ENCODE measurements at places on chromosomes 13 and 19.

- no peak for DNase-seq
Observed at GRCh38 chr13:45055902-45056648, 64.2 kb upstream of the GTF2F2 start.

- peak; percentile 87 for DNase-seq
Observed at GRCh38 chr19:58033741-58034476, at the start of gene ZSCAN1. TSS of gene ZSCAN1 (plus strand) at chr19:58034025. CDS start at chr19:58037837, 3,812 bp downstream.

DNA sequence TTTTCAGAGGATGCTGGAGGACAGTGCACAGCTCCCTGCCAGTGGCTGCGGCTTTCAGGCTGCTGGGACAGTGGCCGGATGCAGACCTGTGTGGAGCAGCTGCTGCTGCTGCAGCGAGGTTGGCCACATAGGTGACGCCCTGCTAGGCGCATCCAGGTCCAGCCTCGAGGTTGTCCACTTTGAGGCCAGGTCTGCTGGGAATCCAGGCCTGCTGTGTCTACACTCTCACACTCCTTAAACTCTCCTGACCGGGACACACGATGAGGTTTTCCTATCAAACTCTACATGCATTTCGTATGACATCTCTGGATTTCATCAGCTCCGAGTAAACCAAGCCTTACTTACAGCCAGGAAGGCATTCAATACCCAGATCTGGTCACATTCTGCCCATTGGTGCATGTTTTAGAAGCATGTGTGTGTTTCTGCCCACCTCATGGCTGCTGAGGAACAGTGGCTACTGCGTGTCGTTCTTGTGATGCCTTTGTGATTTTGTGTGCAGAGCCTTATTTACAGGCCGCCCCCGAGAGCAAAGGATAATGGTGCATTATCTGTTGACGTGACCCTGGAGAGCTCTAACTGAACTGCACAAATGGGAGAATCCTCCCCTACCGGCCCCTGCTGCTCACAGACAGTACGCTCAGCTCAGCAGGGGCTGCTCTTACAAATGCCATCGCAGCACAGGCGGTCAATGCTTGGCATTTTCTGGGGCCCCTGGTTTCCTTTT is 12.3 kb upstream of the MCF2L start:
- no peak for DNase-seq

- DNase-seq = peak; percentile 83
Observed at GRCh38 chr19:49987159-49987698, 26.3 kb upstream of the SIGLEC11 start.

DNA sequence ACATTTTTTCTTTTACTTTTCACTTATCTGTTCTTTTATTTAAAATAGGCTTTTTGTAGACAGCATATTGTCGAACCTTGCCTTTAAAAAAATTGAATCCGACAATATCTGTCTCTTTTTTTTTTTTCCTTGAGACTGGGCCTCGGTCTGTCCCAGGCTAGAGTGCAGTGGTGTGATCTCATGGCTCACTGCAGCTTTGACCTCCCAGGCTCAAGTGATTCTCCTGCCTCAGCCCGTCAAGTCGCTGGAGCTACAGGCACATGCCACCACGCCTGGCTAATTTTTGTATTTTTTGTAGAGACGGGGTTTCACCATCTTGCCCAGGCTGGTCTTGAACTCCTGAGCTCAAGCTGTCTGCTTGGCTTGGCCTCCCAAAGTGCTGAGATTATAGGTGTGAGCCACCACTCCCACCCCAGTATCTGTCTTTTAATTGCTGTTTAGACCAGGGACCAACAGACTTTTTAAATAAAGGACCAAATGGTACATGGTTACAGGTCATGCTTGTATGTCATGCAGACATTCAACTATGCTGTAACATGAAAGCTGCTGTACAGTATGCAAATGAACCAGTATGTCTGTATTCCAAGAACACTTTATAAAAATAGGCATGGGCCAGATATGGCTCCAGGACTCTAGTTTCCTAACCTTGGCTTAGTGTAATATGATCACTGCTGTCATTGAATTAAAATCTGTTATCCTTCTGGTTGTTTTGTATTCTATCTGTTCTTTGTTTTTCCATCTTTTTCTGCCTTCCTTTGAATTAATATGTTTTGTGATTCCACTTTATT is 80.3 kb downstream of the GJA3 start:
- no peak for DNase-seq

- DNase-seq = no peak
Observed at GRCh38 chr13:77033717-77034302, 6.9 kb upstream of the FBXL3 start.

DNA sequence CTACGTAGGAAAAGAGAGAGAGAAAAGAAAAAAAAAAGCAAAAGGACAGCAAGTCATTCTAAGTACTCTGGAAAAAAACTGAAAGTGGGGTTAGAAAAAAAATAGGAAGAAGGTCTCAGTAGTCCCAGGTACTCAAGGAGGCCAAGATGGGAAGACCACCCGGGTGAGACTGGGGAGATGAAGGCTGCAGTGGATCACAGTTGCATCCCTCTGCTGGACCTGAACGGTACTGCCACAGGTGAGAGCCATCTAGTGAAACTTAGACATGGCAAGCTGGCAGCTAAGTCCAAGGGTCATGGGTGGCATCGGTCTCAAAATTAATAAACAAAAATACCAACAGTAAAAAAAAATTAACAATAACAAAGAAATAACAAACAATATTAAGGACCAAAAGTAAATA is 41.0 kb upstream of the ZNF91 start:
- DNase-seq = no peak

DNA sequence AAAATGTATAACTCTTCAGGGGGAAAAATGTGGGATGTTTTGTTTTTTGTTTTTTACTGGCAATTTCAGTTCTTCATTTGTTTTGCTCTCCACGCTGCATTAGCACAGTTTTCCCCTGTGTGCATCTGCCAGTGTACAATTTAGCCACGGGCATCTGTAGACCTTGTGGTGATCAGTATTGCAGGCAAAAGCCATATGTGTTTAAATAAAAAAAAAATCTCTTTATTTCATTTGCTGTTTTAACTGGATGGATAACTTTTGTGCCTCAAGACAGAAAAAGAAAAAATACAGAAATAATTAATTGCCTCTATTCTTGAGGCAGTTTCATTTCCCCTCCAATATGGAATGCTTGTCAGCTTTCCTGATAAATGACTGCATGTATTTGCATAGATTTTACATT is 7.9 kb upstream of the MAB21L1 start:
- no peak for DNase-seq

GRCh38 chr19:47509973-47510372 is 4.9 kb downstream of the NAPA start:
- DNase-seq = no peak

DNA sequence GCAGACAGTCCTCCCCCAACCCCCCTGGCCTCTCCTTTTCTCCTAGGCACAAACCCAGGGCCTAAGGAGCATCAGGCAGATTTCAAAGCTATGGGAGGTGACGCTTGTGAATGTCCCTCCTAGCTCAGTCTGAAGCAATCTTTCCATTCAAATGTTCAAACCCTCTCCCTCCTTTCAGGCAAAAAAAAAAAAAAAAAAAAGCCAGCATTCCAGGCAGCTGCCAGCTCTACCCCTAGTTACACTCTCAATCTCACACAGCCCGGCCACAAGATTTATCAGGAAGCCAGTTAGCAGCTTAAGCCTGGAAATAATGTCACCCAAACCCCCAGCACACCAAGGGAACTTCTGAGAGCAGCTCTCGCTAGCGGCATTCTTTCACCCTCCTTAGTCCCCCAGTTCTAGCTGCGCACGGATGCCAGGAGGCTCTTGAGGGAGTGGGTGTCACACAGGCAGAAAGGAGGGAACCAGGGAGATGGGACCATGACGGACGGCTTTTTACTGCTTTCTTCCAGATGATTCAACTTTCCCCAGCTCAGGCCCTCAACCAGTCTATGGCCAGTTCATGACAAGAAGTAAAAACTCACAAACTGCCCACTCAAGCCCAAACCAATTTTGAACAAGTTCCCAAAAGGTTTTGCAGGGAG is 6.3 kb downstream of the SH3GL1 start:
- no peak for DNase-seq

DNA sequence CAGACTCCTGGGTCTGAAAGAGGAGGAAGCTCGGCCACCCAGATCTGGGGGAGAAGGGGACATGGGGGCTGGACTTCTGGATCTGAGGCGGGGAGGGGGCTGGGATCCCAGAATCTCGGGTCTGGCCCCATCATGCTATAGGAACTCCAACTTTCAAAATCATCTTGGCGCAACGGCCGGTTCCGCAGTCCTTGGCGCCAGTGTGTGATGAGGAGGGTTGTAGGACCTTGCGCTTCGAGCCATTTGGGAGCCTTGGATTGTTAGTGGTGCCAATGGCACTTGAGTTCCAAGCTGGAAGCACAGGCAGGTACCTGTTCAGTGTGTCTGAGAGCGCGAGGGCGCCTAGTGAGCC is 324 bp downstream of the RUVBL2 start:
- DNase-seq = no peak

GRCh38 chr19:49565261-49565660 is 15.1 kb downstream of the NOSIP start:
- DNase-seq = no peak

- DNase-seq = no peak
Observed at GRCh38 chr19:858868-859843, at the start of gene CFD. TSS of gene CFD (plus strand) at chr19:859664. CDS start at chr19:859690, 26 bp downstream.
